ENCODE measurements at places on chromosomes 3 and 15.

DNA sequence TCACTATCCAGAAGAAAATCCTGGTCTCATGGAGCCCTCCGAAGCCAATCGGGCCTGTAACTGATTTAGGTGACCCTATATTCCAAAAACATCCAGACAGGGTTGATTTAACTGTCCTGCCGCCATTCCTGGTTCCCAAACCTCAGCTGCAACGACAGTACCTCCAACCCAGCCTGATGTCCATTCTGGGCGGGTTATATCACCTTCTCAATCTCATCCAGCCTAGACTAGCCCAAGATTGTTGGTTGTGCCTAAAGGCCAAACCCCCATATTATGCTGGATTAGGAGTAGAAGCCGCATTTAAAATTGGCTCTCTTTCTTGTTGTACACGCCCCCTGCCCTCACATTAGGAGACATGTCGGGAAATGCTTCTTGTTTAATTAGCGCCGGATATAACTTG, 36.7 kb downstream of the ZBTB11 start:
- no peak for DNase-seq

DNA sequence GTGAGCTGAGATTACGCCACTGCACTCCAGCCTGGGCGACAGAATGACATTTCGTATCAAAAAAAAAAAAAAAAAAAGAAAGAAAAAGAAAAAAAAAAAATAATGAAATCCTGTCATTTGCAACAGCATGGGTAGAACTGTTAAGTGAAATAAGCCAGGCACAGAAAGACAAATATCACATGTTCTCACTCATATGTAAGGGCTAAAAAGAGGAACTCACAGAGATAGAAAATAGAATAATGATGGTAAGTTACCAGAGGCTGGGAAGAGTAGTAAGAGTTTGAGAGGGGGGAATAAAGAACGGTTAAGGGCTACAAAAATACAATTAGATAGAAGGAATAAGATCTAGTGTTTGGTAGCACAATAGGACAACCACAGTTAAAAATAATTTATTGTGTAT, 19.7 kb downstream of the DENND6A start:
- DNase-seq: no peak

- DNase-seq: no peak
These were observed 72.7 kb upstream of the LRTM1 start for GRCh38 chr3:55000546-55000945.

DNA sequence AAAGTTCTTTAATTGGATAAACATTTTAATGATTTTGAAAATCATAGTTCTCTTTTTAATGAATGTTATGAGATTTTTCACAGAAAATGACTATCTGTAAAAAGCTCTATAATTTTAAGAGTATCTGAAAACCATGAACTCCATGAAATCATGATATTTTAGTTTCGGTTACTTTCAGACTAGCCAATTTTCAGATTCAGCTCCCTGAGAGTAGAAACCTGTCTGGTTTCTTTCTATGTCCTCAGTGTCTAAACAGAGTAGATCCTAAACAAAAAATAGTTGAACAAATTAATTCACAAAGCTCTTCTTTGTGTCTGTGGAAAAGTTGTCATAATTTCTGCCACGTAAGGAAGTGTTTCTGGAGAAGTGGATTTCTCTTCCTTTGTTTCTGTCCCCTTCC, 1247.7 kb downstream of the NSUN3 start:
- no peak for DNase-seq

DNA sequence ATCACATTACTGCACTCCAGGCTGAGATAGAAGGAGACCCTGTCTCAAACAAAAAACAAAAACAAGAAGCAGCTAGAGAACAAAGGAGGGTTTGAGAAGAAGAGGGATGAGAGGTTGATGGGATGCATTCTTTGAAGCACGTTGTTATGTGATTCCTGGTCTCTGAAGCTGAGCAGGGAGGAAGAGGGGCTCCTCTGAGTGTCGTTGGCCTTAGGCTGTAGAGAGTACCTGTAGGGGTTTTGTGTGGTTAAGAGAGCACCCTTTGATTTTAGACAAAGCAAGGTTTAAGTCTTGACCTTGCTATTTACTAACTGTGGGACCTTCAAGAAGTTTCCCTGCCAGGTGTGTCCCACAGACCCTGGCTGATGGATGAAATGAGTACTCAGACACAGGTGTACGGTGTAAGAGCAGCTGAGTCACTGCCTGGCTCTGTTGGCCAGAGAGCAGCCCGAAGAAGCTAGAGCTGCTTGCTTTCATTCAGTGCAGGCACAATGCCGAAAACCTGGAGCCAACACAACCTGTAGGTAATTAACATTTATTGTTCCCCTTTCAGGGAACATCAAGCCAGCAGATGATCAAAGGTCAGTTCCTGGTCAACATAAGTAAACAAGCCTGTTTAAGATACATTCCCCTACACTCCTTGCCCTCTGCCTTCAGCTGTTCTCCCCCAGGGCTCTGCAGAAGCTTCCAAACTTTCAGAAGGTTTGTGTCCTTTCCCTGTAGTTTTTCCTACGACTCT, 67.2 kb downstream of the LRRK1 start:
- DNase-seq: no peak

DNA sequence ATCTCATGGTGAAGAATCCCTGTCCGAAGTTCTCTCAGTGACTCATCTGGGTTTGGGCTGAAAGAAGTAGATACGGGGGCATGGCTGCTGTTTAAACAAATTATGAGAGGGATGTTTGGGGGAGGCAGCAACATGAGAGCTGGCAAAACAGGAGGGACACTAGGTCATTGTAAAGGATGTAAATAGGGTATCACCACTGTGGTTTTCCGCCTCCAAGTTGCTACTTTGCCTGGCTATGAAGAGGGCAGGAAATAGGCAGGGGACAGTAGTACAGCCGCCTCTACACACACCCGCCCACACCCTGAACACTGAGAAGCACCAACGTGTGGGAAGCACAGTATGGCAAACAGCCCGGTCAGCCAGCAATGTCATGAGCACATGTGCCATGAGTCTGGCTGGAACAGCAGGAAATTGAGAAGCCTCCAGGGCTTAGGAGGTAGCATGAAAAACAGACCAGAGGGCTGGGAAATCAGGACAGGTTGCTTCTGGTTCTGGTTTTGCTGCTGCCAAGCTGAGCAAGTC, 17.1 kb downstream of the HEXA start:
- no peak for DNase-seq
